RWPE2 (cell line): ENCODE measurements at places on chromosomes 4 and X.

GRCh38 chr4:4575284-4576211, 33.7 kb upstream of the STX18 start:
- no peak for DNase-seq

GRCh38 chrX:132751063-132751690, 207.3 kb downstream of the HS6ST2 start:
- DNase-seq: no peak

GRCh38 chr4:7132730-7133582, 59.4 kb upstream of the SORCS2 start:
- no peak for DNase-seq

GRCh38 chr4:119136546-119136945, 914 bp downstream of the MYOZ2 start:
- no peak for DNase-seq

DNA sequence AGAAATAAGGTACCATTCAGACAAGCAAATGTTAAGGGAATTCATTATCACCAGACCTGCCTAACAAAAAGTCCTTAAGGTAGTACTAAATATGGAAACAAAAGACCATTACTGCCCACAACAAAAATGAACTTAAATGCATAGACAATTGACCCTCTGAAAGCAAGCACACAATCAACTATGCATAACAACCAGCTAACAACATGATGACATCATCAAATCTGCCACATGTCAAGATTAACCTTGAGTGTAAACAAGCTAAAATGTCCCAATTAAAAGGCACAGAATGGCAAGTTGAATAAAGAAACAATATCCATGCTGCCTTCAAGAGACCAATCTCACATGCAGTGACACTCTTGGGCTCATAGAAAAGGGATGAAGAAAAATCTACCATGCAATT, 160.7 kb upstream of the CPXCR1 start:
- no peak for DNase-seq

GRCh38 chr4:122890147-122890795, 32.1 kb downstream of the NUDT6 start:
- DNase-seq: no peak

DNA sequence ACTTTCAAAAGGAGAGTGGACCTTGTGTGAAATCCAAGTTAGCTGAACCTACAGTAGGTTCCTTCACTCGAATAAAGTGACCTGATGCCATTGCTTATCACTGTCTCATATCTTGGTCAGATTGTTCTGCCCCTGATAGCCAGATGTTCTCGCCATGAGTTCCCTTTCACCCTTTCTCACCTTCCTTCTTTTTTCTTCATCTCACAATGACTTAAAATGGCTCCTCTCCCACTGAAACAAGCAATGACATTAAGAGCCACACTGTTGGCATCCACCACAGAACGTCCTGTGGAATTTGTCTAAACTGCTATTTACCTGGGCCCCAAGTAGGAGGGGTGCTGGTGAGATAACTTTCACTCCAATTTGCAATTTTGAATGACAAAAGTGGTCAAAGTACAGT, 227.6 kb upstream of the PPP1R2C start:
- DNase-seq: no peak

GRCh38 chr4:81164623-81165416, 50.2 kb downstream of the PRKG2 start:
- DNase-seq: peak; percentile 39

DNA sequence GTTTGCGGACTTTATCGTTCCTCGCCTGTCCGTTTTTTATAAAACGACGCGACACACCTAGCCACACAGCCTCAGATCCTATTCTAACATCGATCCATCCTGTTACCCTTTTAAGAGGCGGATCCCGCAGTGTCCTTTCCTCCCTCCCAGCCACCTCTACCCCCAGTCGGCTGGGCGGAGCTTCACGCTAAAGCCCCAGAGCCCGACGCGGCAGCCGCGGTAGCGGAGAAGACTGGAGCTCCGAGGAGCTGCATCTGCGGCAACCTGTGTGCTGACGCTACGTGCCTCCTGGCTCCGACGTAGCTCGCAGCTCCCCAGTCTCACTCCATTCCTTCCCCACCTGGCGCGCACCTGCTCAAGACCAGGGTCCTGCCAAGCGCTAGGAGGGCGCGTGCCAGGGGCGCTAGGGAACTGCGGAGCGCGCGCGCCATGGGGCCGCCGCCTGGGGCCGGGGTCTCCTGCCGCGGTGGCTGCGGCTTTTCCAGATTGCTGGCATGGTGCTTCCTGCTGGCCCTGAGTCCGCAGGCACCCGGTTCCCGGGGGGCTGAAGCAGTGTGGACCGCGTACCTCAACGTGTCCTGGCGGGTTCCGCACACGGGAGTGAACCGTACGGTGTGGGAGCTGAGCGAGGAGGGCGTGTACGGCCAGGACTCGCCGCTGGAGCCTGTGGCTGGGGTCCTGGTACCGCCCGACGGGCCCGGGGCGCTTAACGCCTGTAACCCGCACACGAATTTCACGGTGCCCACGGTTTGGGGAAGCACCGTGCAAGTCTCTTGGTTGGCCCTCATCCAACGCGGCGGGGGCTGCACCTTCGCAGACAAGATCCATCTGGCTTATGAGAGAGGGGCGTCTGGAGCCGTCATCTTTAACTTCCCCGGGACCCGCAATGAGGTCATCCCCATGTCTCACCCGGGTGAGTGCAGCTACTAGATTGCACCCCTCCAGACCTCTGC, at the start of gene RNF128:
Gene RNF128 (plus strand): TSS at position 217 of the 953 bp plus-strand sequence. CDS start 213 bp downstream, at position 430.
- DNase-seq: peak; percentile 38

GRCh38 chr4:148618856-148619255, 176.6 kb upstream of the NR3C2 start:
- DNase-seq: no peak

DNA sequence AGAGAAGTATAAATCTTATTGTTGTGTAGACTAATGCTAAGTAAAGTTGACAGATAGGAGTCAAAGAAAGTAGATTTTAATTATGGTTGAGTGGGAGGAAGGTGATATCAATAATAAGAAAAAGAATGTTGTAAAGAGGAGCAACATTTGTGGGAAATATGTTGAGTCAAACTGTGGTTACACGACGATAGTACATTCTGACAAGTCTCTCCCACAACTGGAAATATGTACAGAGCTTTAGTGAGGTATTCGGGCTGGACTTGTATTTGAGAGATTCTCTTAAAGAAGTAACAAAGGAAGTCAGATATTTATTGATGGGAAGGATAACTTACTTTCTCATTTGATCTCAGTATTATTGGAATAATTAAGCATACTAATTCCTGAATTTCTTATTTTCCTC, 525.3 kb upstream of the MAGEB2 start:
- DNase-seq: no peak

- peak; percentile 66 for DNase-seq
Observed at GRCh38 chr4:41346306-41347061, 89.8 kb downstream of the UCHL1 start.

- no peak for DNase-seq
Observed at GRCh38 chrX:116194649-116195048, 24.1 kb downstream of the AGTR2 start.

DNA sequence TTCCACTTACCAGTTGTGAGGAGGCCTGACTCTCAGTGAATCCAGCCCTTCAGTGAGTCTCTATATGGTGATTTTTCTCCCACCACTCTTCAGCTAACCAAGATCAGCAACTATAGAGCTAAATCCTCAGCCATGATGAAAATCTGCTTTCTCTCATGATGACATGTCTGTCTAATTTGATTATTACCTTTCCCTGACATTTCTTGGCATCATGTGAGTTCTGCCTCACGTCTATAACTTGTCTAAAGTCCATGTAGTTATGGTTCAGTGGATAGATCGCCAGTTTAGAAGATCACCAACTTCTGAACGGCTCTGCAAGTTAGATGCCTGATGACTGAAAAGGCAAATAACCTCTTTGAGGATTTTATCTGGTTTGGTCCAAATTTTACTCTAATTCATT, 14.9 kb upstream of the DCAF8L1 start:
- DNase-seq: no peak

DNA sequence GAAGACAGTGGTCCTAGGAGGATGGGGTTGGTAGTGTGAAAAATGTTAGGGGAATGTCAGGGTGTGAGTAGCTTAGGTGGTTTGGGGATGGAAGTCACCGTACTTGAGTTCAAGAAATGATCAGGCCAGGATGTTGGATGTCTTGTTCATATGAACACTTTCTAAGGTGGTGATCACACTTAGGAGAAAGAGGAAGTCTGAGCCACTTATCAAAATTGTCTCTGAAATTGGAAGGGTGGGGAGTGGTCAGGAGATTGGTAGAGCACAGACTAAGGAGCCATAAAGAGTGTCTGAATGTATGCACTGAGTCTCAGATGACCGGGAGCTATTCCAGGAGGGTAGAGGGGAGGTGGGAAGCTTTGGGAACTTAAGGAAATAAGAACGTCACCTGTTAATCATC, 17.3 kb downstream of the CMC4 start:
- no peak for DNase-seq

DNA sequence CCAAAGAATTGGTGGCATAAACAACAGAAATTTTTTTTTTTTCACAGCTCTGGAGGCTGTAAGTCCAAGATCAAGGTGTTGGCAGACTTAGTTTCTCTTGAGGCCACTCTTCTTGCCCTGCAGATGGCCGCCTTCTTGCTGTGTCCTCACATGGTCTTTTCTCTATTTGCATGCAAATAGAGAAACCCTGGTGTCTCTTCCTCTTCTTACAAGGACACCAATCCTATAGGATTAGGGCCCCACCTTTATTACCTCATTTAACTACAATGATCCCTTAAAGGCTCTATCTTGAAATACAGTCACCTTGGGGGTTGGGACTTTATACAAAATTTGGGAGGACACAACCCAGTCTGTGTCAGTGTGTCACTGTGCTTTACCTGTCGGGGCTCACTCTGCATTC, 175.4 kb upstream of the PGRMC2 start:
- DNase-seq: no peak

DNA sequence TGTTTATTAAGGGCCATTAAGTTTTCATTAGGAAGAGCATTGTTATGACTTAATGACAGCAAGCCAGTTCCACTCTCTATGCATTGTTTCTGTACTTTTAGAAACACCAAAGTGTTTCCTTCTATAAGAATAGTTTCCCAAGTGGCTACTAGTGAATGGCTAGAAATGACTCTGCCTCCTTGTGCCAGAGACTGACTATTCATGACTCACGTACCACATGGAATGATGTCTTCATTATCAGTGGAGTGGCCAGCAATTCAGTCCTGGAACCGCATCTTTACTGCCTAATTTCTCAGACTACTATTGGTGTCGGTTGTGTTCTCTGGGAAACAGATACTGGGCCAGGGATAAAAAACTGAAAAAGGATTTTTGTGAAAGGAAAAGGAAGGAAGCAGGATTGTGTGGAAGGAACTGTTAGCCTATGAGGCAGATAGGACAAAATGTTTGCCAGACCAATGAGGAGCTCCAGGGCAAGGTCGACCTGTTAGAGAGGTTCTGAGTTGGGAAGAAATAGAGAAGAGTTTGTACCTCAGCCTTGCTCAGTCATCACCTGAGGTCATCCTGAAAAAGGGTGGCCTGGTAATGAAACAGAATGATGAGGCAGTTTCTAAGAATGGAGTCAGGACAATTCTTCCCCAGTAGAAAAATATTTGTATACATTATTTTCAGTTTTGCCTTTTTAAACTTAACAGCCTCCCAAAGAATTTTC, 218.6 kb downstream of the SPCS3 start:
- DNase-seq: no peak

DNA sequence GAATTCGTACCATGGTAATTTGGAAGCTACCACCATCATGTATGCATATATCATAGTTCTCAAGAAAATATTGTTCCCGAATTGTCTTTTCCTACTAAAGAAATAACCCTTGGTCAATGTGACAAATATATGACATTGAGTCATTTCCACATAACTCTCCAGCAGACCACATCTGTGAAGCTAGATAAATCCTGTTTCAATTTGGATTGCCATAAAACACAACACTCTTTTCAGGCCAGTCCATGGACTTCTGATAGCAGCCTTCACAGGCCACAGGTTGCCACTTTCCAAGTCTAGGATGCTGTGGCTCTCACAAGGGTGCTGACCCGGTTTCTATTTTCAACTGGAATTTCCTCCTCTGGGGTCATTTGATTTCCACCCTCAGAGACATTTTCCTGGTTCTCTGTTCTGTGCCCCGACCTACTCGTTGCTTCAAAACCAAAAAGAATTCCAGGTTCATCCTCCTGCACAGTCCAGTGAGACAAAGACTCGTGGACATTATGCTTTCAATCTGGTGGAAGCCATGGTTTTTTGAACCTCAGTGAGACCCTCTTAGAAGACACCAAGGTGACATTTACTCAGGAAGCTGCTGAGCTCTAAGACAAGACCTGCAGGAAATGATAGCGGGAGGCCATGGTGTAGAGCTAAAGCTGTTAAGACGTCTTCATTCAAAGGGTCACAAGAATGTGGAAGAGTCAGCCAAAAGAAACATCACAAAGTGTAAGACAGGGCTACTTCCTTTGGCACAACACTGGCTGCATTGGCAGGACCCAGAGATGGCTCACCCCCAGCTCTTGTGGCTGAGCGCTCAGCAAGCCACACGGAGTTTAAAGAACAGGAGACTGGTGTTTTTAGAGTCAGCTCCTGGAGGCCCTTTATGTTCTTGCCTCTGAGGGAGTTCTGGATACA, 119.8 kb downstream of the AMELX start:
- no peak for DNase-seq

DNA sequence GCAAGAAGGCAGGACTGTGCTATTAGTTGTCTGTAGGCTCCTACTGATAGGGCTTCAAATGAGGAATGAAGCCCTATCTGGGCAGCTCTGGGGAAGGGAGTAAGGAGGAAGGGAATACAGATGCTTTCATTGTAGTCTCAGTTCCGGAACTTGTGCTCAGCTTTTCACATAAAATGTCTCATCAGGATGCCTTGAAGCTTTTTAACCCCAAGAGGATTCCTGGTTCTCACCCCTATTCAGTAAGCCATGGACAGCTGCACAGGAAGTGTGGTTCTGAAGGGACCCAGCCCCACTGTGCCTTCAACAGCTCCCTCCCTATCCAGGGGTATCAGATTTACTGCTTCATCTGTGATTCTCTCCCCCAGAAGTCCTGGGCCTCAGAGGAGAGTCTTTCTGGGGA, 5.0 kb downstream of the ARMCX5 start:
- DNase-seq: no peak

DNA sequence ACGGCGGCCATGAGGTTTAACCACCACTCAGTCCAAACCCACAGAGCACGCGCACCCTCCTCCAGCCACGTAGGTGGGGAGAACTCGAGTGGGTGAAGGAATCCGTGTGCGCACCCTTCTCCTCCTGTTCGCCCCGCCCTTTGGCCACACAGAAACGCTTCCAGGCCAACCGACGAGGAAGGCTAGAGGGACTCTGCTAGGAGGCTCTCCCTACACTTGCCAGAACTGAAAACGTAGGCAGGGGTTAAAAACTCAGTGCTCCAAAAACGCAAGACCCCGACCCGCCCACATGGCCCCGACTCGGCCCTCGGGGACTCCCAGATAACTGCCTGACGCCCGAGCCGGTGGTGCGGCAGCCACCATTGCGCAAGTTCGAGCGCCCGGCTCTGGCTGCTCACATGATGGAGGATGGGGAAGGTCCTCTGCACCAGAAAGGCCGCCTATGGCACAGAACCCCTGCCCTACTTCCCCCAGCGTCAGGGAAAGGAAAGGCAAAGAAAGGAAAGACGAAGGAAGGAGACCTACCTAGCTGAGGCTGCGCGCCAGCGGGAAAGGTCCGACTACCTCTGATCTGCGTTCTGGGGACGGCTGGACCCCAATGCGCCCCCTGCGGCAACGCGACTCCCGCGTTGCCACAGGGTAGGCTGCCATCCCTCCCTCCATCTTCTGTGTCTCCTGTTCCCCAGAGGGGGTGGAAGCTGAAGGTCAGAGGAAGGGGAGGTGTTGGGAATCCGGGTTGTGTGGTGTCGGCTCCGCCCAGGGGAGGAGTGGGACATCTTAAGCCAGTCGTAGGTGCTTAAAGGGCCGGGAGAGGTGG, 201.9 kb upstream of the AGTR2 start:
- DNase-seq: no peak

GRCh38 chr4:71360844-71361243, 22.0 kb downstream of the SLC4A4 start:
- DNase-seq: no peak
